ENCODE measurements at places on chromosomes 3 and 15. TPM values are rescaled to one million over a fixed set of nuclear protein-coding genes. Genes with fewer than 3 reads are reported as not detected.

SMAD6 gene
- 38.9 TPM for total RNA-seq

NISCH gene
- total RNA-seq = 214 TPM

STARD5 gene
- 4.0 TPM for total RNA-seq

- H3K4me1 ChIP-seq = no peaks in the 10 kb centered on the region
- H3K36me3 ChIP-seq = peaks cover 18% of the 10 kb centered on the region
- H3K27me3 ChIP-seq = no peaks in the 10 kb centered on the region
Observed at GRCh38 chr15:65450556-65450955, 27.8 kb upstream of the IGDCC4 start.

- H3K36me3 ChIP-seq = no peaks in the 10 kb centered on the region
- H3K27ac ChIP-seq = no peak overlapping the region
- no peak overlapping the region for H3K4me3 ChIP-seq
- H3K4me1 ChIP-seq = peaks cover 1% of the 10 kb centered on the region
- no peak for DNase-seq
- H3K27me3 ChIP-seq = peaks cover 10% of the 10 kb centered on the region
Observed at GRCh38 chr15:63348392-63348791, 33.3 kb downstream of the CA12 start.

GRCh38 chr3:184596886-184597575 is 35.4 kb downstream of the EPHB3 start:
- peaks cover 4% of the 10 kb centered on the region for H3K4me1 ChIP-seq
- H3K27me3 ChIP-seq = peaks cover 81% of the 10 kb centered on the region
- H3K4me3 ChIP-seq = no peak overlapping the region

- H3K4me1 ChIP-seq = peaks cover 28% of the 10 kb centered on the region
- no peaks in the 10 kb centered on the region for H3K36me3 ChIP-seq
- no peak for DNase-seq
- no peak overlapping the region for H3K27ac ChIP-seq
- H3K27me3 ChIP-seq = peaks cover 33% of the 10 kb centered on the region
- H3K4me3 ChIP-seq = no peak overlapping the region
Observed at GRCh38 chr15:74314795-74315438, 52.5 kb downstream of the CYP11A1 start.

GRCh38 chr15:99906793-99907192 is 173.6 kb upstream of the LYSMD4 start:
- H3K27ac ChIP-seq = no peak overlapping the region
- DNase-seq = no peak
- H3K4me3 ChIP-seq = no peak overlapping the region

DNA sequence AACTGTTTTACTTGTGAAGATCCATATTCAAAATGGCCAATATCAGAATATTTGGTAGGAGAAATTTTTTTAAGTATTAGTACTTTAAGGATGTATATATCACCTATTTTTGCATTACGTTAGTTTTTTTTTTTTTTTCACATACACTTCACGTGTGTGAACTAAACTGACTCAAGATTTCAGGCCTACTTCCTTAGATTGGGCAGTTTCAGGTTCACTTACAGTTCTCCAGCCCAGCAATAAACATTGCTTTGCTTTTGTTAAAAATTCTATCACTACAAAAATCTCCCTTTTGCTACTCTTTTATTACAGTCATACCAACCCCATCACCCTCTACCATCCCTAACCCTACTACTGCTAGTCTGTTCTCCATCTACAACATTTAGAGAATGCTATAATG is 183.6 kb downstream of the KCNH8 start:
- DNase-seq = no peak
- no peaks in the 10 kb centered on the region for H3K27me3 ChIP-seq
- no peaks in the 10 kb centered on the region for H3K36me3 ChIP-seq
- H3K27ac ChIP-seq = no peak overlapping the region
- peaks cover 5% of the 10 kb centered on the region for H3K4me1 ChIP-seq
